ENCODE measurements at places on chromosomes 3 and 15.
A peak's percentile ranks its signal among the peaks of the same experiment; 100 is the strongest.

GRCh38 chr3:197847866-197848401 is 56.9 kb downstream of the LRCH3 start:
- peak; percentile 19 for DNase-seq

- no peak for DNase-seq
Measured at GRCh38 chr3:67015702-67016484, 17.8 kb downstream of the KBTBD8 start.

- DNase-seq: no peak
Measured at GRCh38 chr3:108605028-108605427, 15.5 kb downstream of the DZIP3 start.

DNA sequence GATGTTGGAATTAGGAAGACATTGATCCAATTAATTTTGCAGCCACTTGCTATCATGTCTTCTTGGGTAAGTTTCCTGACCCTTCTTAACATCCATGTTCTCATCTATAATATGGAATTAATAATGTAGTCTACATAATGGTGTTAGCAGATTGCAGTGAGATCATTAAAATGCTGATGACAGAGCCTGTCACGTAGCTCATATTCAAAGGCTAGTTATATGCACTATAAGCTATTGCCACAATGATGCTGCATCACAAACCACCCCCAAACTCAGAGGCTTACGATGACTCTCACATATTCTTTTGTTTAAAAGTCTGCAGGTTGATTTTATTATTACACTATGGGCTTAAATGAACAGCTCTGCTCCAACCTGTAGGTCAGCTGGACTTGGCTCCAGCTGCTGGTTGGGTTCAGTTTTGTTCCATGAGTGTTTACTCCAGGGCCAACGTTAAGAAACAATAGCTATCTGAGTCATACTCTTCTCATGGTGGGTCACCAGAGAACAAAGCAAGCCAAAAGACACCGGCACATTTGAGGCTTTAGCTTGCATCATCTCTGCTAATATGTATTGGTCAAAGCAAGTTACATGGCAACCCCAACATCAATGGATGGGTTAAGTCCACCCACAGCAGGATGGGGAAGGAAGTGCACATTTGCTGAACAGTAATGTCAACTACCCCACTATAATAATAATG is 250.0 kb upstream of the SLCO3A1 start:
- no peak for DNase-seq

- no peak for DNase-seq
Measured at GRCh38 chr15:63586790-63587189, 10.4 kb upstream of the FBXL22 start.

DNA sequence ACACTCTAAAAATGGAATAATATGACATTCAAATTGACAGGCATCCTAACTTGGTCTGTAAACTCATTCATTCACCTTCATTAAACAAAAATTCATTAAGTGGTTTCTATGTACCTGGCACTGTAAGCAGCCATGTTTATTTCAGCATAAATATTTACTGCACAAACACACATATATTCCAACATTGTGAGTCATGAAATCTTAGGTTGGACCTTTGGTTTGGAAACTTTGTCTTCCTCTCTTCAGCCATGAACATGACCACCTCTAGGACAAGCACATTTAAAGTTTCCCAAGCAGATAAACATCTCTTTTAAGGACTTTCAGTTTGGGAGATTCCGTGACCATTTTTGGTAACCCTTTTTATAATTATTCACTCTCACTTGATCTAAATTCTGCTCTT is 131.8 kb downstream of the TPRG1 start:
- DNase-seq: no peak

GRCh38 chr3:157436583-157437291 is at the start of gene PTX3:
PTX3 (plus strand) TSS chr3:157436850; CDS start chr3:157436934, 84 bp downstream.
- DNase-seq: peak; percentile 14

- no peak for DNase-seq
Measured at GRCh38 chr3:13078163-13078905, 5.1 kb upstream of the IQSEC1 start.

GRCh38 chr3:99599894-99600293 is 38.5 kb upstream of the COL8A1 start:
- no peak for DNase-seq

GRCh38 chr3:190826018-190826417 is 36.5 kb downstream of the GMNC start:
- no peak for DNase-seq

DNA sequence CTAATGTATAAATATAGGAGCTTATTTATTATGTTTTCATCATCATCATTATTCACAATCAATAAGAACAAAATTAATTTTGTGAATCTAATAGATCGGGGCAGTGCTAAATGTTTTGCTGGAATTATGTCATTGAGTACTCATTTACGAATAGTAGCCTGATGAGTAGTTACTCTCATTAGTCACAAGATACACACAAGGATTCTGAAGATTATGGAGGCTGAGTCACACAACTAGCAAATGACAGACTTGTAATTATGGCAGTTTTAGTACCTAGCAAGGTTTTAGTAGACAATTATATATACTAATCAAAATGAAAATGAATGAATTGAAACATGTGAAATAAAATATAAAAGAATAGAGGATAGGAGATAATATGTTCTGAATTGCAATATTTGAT is 954.2 kb downstream of the CADM2 start:
- DNase-seq: no peak

DNA sequence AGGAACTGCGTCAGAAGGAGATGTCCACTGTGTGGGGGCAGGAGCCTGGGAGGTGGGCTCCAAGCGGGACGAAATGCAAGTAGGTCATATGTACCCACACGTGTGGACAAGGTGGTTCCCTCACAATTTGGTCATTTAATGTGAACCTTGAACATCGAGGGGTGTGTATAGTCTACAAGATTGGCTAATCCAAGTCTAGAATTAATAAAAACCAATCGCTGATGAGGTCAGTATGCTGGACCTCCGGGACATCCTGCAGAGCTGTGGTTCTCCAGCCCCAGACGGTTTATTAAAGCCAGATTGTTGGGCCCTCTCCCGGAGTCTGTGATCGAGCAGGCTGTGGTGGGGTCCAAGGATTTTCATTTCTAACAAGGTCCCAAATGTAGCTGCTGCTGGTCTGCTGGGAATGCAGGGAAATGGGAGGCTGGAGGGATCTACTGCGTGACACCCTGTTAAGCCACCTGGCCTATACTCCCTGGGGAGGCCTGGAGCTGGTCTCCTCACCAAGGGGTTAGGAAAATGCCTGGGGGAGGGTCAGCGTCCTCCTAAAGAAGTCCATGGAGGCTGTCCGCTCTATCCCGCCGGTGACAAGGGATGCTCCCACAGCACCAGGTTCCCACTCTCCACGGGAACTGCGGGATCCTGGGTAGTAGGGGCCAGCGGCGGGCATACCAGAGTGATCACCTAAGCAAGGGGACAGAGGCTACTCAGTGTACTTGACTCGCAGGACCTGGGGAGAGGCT is 25.1 kb downstream of the PCSK6 start:
- DNase-seq: no peak

GRCh38 chr15:81174125-81174791 is 22.4 kb upstream of the IL16 start:
- no peak for DNase-seq
